ENCODE measurements at places on chromosomes 2 and 18.

GRCh38 chr18:50879302-50880118 is 592 bp downstream of the ME2 start:
- no peak for DNase-seq

GRCh38 chr2:238771218-238771617 is 76.7 kb upstream of the TWIST2 start:
- no peak for DNase-seq

DNA sequence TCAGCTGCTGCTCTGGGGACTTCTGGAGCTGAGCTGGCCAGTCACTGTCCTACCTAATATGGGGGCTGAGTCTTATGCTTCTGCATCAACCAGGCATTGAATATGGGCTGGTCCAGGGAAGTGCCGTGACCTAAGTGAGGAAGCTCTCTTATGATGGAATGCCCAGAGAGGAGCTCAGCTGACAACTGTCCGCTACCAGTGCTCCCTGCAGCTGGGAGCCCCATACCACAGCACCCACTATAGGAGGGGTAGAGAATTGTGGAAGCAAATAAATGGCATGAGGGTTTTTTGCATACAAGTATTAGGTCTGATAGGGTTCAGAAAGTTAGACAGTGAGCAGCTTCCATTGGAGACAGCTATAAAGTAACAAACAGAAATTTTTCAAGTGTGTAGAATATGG is 4.5 kb downstream of the TIMM21 start:
- no peak for DNase-seq

DNA sequence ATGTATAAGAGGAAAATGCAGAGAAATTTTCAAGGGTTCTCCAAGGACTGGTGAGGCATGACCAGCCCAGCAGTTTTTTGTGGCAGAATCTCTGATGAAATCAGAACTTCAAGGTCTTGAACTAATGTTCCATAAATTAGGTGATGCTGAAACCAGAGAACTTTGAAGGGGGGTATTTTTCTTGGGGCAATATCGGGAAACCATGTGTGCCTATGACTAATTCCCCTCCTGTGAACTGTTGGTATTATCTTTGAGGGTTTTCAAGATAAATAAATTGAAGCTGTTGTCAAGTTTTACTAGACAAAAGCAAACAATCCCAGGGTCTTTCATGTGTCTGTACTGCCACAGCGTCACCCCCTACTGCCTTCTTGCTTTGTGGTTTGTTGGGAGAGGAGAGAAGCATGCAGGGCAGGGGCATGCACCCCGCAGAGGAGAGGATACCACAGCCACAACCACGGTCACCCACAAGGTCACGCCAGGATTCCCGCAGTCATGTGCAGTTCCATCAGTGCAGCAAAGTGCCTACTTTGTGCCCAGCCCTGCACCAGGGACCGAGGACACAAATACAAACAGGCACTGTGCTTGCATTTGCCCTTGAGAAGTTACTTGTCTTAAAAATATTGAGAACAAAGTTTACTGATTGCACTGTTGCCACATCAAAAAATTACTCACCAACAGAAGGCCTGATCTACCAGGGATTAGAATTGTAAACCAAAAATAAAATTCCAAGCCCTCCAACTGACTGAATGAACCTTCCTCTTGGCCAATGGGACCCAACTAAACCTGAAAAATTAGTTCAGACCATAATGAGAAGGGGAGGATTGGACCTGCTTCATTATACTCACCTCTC is 413.3 kb upstream of the TRIB2 start:
- no peak for DNase-seq

DNA sequence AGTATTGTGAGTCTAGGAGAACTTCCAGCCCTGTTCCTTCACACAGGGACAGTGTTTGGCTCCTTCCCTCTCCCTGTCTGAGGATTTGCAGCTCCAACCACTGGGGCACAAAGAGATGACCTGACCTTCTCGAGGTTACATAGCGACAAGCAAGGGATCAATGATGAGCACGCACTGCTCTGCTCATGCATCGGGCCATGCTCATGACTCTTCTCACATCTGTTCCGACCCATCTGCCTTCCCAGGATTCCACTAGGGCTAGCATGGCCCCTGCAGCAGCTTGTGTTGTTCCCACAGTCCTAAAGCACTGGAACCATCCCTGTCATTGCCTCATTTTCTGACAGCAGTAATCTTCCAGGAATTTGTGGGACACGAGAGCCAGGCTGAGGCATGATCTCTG is 78.8 kb upstream of the ARHGAP28 start:
- no peak for DNase-seq

DNA sequence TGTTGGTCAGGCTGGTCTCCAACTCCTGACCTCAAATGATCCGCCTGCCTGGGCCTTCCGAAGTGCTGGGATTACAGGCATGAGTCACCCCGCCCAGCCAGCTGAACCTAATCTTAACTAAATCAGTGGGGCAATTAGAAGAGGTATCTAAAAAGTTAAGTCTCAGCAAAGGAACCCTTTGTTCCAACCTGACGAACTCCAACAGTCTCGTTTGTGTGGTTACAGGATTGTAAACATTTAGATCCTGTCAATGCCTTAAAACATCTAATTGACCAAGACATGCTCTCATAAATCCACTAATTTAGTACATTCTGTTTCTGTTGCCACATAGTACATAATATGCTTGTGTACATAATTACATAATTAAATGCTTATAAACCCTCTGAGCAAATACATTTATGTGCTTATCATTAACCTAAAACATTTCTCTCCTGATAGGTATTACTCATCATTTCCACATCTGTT is 31.1 kb upstream of the STK39 start:
- DNase-seq, result no peak

GRCh38 chr2:217947383-217948350 is 55.1 kb downstream of the TNS1 start:
- no peak for DNase-seq

GRCh38 chr2:206979922-206980321 is 40.6 kb downstream of the CPO start:
- no peak for DNase-seq

DNA sequence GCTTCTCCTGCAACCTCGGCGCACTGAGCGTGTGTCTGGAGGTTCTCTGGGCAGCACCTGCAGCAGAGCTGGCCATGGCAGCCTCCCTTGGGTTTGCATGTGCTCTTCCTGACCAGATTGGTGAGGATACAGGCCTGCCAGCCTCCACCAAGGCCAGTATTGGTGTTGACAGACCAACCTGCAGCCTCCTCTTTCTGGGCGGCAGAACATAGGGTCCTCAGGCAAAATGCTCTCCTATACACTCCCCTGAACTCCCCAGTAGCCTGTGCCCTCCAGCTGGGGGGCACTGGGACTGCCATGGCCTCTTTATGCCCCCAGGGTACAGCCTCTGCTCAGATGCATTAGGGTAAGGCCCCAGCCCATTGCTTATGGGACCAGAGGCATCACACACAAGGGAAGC is 131.9 kb upstream of the SPRED2 start:
- DNase-seq, result no peak

DNA sequence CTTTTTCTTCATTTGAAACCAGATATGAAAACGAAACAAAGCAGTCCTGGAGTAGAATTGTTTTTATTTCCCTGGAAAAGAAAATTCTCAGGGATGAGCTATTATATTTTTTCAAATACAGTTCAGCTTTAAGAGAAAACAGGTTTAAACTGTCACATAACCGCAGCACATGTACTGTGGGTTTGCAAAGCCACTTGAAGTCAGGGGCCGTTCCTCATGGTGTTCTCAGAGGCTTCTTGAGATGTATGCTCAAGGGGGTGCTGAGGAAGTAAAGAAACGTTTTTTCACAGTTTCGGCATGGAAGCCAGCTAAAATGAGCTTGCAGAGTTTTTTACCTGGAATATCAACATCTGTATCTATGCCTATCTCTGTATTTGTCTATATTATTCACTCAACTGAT is 225.3 kb downstream of the MC4R start:
- no peak for DNase-seq

GRCh38 chr18:58975296-58975695 is 110.6 kb downstream of the ZNF532 start:
- DNase-seq, result no peak

DNA sequence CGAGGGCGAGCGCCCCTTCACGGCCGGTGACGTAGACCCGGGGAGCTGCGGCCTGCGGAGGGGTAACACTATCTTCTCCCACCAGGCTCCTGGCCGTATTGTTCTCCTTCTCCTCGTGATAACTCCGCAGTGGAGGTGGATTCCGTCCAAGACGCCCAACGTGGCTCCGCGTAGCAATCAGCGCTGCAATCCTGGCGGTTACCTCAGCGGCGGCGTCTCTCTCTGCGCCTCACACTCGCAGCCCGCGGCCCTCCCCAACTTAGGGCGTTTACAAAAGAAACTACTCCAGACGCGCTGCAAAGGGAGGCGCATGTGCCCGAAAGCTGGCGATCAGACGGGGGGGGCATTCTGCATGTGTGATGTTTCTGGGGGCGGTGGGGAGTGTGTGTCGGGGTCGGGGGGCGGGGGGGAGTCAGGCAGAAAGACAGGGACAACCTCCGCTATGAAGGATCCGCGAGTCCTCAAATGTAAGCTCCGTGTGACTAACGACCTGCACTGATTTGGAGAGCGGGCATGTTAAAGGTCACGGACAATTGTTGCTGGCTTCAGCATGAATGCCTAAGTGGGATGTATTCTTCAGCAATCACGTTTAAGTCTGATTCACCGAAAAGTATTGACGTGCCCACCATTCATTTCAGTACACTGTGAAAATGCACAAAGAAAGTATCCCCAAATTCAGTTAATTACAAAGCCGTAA is 1.3 kb upstream of the ZNF516 start:
- DNase-seq, result no peak

- no peak for DNase-seq
Observed at GRCh38 chr2:219112651-219113338, 47.8 kb downstream of the NHEJ1 start.

DNA sequence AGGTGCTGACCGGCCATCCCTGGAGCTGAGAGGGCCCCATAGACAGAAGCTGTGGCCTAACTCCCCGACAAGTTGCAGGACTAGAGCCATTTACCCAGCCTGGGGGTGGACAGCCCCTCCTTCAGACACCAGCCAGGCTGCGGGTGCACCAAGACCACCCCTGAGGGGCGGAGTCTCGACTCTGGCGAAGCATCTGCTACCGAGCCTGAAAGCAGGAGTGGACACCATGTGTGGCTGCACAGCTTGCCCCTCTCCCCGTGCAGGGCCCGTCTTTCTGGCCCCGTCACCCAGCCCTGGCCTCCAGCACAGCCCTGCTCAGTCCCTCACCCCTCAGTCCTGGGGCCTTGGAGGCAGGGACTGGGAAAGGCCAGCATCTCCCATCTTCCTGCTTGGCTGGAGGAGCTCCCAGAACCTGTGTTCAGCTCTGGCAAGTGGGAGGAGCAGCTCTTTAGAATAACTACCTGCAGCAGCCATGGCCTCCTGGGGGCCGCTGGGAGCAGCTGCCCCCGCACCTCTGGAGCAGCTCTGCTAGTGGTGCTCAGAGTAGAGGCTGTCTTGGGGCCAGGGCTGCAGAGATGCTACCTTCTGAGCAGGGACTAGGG is 275.8 kb downstream of the NDUFA10 start:
- no peak for DNase-seq

GRCh38 chr2:215020283-215020682 is 118.1 kb downstream of the ABCA12 start:
- no peak for DNase-seq

DNA sequence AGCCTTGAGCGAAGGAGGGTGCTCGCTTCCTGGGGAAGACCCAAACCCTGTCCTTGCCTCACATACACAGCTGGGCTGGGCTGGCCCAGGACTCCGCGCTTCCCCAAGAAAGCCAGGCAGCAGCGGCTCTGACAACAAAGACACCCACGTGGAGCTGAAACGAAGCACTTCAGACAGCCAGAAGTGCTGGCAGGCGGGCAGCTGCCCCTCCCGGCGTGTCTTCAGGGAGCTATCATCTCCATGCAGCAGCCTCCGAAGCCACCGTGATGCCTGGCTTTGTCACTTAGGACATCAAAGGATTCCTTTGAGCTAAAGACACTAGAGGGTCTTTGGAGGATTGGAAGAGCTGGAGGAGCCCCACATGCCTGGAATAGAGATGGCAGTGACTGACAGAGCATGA is 35.2 kb downstream of the C1QL2 start:
- DNase-seq, result no peak

DNA sequence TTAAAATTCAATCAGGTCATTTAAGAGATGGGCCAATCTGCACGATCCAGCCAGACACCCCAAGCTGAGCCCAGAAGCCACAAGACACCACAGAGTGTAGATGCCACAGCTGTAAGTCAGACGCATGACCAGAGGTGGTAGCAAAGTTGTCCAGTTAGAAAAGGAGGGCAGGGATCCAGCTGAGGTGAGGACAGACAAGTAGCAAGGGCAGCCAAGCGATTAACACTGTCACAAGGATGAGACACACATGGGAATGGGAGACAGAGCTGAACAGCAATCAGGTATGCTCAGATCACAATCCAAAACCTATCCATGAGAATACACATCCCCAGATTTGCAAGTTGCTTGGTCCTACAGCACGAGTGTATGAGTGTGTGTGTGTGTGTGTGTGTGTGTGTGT is 143.4 kb upstream of the STK17B start:
- DNase-seq, result no peak

DNA sequence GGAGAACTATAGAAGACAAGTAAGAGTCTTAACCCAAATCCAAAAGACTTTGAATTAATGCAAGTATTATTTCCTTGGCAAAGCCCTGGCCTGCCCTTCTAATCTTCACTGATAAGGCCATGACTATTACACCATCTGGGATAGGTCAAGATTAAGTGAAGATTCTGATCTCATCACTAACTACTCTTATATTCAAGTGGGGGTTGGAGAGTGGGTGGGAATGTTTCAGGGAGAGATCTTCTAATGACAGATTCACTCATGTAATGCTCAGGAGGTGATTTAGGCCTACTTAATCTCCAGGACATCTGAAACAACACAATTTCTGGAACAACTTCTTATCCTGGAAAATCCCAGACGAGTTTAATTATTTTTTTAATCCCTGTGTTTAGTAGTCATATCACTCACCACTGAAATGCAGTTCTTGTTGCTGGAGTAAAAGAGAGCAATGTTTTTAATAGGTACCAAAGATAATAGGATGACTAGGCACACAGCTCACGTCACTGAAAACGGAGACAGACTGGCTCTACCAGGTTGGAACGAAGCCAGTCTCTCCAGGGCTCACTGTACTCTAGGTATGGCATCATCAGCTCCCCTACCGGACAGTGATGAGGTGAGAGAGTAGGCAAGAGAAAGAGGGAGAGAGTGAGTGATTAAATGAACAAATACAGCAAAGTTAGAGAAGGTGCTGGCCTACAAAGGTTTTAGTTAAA is 133.1 kb downstream of the NCKAP5 start:
- no peak for DNase-seq

GRCh38 chr2:2870106-2870505 is 507.5 kb downstream of the EIPR1 start:
- no peak for DNase-seq

DNA sequence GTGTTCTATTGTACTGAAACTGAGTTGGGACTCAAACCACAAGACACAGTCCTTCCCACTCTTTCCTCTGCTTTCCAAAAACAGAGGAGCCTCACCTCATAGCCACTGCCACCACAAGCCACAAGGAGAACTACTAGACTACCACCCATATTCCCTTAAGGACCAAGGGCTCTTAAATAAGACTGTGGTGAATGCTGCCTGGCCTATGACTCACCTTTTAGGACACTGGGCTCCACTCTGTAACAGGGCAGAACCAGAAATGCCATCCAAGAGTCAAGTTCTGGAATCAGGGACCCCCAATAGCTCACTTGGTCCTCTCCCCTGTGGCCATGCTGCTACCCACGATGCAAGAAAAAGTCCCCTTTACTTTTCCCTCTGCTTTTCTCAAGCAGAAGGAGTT is 851.4 kb downstream of the BCL11A start:
- DNase-seq, result no peak
